NCI-H1436 (cell line): ENCODE measurements at places on chromosomes 6 and 20.

GRCh38 chr20:40232756-40233155 is 456.3 kb downstream of the MAFB start:
- no peak for DNase-seq

DNA sequence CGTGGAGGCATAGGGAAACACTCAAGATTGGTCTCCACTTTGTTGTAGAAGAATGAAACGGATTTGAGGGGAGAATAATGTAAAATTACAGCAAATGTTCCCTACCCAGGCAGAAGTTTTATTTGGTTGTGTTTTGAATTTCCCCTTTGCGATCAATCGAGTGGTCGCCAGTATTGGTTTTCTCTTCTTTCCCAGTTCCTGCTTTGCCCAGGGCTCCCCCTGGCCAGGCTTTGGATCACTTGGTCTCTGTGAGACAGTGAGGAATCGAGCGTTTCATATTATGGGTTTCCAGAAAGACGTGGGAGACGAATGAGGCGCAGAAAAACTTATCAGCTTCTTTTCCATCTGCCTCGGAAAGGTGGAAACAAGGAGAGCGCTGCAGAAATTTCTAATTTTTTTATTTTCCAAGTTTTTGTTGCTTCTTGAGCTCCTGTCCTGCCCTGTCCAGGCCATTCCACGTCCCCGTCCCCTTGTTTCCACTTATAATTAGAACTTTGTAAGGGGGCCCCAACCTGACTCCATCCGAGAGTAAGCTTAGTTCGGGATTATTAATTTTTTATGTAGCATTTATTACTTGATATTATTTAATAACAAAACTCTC is 7.5 kb upstream of the TBX18 start:
- no peak for DNase-seq

GRCh38 chr6:135707426-135707825 is 144.1 kb upstream of the PDE7B start:
- DNase-seq, result no peak

GRCh38 chr6:80205404-80205803 is 98.9 kb downstream of the BCKDHB start:
- DNase-seq, result no peak

DNA sequence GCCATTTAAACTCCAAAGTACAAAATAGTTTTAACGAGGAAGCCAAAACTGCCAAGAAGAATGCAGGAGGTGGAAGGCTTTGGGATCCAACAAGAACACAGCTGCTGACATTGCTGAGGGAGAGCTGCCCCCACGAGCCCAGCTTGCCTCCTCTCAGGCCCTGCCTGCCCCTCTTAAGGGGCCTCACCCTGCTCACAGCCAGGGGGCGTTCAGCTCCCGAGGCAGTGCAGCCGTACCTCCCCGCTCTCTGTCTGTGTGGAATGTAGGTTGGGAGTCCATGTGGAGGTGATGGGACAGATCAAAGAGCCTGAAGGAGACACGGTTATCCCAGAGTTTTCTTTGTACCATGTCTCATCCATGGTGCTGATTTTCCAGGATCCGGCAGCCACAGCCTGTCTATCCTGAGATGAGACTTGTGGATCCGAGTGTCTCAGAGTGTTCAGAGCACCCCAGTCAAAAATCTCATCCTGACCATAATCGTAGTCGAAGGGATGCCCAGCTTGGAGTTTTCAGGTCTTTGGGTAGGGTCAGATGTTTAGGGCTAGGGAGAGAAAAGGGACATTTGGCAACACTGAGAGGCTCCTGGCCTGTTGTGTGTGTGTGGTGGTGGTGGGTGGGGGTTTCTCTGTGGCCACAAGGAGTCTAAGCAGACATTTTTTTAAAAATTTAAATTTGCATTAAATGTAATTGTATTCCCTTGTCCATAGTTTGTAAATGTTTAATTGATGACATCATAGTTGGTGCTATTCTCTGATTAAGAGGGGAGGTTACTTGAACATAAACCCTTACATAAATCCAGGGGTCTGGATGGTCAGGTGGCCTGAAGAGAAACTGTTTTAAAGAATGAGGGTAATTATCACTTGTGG is 111.4 kb upstream of the CLDN20 start:
- no peak for DNase-seq

DNA sequence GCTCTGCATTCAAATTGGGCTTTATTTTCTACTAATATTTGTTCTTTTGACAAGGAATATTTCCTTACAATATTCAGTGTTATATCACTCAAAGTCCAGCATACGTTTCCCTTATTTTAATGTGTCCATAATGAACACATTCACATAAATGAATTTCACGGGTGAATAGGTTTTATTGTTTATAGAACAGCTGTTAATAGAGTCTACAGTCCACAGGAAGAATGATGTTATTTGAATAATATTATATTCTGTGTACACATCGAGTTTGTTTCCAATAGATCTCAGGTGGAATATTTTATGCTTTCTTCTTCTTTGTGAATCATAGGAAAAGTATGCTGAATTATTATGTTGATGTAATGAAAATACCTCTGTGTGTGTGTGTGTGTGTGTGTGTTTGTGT is 582.4 kb downstream of the CDH26 start:
- no peak for DNase-seq

- no peak for DNase-seq
These were observed 23.3 kb downstream of the NQO2 start for GRCh38 chr6:3022765-3023662.
